ENCODE measurements at places on chromosomes 1 and 21.

DNA sequence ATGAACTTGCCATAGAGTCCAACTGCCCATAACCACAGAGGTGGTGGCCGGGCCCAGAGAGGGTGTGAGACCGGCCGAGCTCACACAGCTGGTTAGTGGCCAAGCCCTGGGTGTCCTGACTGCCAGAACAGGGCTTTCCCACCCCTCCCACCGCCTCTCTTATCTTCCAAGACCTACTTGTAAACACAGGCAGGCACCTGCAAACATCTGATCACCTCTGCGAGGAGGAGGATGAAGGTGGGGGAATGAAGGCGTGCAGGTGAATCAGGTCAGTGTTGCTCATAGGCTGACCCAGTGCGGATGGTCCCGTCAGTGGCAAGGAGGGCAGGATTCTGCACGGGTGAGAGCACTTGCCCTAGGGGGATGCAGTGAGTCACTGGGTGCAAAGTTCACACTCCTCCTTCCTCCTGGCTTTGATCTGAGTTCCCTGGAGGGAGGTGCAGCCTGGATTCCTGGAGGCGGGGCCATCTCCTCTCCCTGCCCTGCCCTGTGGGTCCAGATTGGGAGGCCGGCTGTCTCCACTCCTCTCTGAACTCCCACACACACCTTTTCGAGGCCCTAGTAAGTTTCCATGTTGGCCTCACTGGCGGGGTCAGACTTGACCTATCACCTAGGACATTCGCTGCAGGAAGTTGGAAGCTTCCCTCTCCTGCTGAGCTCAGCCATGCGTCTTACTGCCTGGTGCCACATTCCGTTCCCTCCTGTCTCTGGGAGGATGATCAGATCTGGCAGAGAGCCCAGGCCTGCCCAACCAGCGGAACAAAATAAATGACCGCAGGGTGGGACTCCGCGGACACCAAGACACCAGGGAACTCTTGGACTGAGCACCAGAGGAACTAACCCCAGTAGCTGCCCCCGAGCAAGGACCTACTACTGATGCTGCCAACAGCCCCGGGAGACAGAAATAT is 7.3 kb downstream of the UQCRHL start:
- DNase-seq: no peak

GRCh38 chr1:221494670-221495069 is 247.2 kb downstream of the DUSP10 start:
- no peak for DNase-seq

GRCh38 chr1:55233145-55233777 is 18.1 kb upstream of the USP24 start:
- no peak for DNase-seq

GRCh38 chr1:234217316-234217840 is 155.9 kb upstream of the COA6 start:
- DNase-seq: no peak

DNA sequence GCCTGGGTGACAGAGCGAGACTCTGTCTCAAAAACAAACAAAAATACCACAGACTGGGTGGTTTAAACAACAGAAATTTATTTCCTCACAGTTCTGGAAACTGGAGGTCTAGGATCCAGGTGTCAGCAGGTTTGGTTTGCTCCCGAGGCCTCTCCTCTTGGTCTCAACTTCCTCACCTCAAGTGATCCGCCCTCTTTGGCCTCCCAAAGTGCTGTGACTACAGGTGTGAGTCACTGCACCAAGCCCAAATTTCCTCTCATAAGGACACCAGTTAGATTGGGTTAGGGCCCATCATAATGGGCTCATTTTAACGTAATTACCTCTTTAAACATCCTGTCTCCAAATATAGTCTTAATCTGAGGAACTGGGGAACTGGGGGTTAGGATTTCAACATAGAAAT is 35.5 kb downstream of the MFSD2A start:
- DNase-seq: no peak

GRCh38 chr1:93588206-93588605 is 93.4 kb downstream of the BCAR3 start:
- no peak for DNase-seq

GRCh38 chr1:105083611-105084010 is 1333.9 kb downstream of the AMY1C start:
- DNase-seq: no peak

DNA sequence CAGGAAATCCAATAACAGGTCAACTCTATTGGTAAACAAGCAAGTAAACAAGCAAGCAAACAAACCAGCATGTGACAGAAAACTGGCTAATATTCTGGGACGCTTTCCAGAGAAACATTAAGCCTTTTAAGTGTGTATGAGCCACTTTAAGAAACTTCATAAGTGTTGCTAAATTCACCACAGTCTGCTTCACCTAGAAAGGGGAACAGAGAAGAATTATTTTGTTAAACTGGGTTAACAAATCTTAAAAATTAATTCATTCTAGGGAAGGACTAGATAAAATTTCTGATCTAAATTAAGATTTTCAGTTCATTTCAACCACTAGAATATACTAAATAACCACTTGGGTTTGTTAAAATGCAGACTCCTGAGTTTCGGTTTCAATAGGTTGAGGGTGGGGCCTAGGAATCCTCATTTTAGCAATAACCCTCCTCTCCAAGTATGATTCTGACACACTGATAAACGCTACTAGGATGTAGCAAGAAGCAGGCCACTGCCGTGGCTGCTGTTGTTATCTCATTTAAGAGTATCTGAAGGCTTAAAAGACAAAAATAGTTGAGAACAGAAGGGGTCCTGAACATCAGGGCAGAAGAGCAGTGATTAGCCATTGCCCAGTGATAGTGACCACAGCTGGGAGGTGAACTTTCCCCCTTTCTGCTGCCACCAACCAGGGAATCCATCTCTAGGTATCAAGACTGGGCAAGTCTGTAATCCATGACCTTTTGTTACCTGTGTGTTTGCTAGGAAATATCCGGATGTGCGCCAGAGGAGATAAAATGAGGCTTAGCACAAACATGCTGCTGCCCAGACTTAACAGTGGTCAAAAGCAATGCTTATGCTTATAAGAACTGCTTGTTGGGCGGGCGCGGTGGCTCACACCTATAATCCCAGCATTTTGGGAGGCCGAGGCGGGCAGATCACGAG is 11.2 kb downstream of the CREG1 start:
- DNase-seq: no peak

- DNase-seq: no peak
Measured at GRCh38 chr1:178485541-178485981, 11.2 kb downstream of the CLEC20A start.

DNA sequence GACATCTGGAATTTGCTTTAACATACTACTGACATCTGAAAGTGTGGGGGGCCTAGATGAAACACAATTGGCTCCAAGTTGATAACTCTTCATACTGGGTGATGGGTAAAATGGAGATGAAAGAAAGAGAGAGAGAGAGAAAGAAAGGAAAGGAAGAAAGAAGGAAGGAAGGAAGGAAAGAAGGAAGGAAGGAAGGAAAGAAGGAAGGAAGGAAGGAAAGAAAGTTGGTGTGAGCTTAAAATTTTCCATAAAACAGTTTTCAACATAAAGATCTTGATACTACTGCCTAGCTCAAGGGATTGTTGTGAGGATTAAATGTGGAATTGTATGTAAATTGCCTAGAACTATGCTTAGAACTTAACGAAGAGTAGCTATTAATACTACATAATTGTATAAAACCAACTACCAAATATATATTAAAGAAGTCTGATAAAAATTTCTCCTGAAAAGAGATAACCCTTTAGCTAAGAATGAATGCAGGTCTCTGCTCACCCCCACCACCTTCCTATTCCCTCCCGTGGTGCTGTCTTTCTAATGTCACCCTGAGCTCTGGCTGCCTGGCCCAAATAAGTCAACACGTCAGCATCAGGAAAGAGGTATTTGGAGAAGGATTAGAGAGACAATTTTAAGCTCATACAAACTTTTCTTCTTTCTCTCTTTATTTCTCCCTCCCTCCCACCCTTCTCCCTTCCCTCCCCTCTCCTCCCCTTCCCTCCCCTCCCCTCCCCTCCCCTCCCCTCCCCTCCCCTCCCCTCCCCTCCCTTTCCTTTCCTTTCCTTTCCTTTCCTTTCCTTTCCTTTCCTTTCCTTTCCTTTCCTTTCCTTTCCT is 89.3 kb upstream of the SGIP1 start:
- DNase-seq: no peak

DNA sequence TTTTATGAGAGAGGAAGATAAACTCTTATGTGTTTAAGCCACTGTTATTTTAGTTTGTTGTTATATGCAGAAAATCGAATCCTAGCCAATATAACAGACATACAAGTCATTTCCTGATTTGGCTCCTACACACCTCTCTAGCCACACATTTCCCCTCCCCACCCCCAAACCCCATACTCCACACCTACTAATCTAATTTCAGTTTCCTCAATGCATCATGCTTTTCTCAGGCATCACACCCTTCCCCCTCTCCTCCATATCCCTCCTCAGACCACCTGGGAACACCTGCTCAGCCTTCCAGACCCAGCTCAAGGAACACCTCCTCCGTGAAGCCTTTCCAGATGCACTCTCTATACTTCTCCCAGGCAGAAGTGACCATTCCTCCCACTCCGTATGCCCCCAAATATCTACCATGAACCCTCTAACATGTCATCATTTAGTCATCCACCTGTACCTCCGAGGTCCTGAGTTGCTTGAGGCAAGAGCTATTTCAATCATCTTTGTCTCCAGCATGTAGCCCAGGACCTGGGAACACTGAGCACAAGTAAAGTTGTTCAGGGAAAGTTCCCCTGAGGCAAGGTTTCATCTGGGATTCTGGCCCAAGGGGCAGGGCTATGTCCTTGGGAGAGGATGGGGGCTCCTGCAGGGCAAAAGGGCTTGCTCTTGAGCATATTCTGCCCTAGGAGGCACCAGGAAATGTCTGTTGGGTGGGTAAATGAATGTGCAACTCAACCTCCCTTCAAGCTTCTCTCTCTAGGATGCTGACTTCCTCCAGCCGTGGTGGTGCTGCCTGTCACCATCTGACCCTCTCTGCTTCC is 126.8 kb downstream of the HIVEP3 start:
- no peak for DNase-seq

DNA sequence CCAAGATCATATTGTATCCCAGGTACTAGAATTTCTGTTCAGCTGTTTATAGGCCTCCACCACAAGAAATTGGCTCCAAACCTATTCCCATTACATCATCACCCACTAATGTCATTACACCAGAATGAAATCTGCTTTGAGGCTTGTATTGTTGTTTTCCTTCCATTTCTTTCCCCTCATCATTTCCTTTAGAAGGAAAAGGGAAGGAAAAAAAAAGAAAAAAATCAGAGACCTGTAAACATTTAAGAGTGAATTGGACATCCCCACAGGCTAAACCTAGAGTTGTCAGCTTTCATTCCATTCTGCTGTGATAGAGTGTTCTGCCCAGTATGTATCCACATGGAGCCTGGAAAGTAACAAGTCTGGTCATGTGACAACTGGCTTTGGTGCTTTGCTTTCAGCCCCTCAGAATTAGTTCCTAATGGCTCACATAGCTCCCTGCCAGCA is 44.6 kb downstream of the NFYC start:
- no peak for DNase-seq

DNA sequence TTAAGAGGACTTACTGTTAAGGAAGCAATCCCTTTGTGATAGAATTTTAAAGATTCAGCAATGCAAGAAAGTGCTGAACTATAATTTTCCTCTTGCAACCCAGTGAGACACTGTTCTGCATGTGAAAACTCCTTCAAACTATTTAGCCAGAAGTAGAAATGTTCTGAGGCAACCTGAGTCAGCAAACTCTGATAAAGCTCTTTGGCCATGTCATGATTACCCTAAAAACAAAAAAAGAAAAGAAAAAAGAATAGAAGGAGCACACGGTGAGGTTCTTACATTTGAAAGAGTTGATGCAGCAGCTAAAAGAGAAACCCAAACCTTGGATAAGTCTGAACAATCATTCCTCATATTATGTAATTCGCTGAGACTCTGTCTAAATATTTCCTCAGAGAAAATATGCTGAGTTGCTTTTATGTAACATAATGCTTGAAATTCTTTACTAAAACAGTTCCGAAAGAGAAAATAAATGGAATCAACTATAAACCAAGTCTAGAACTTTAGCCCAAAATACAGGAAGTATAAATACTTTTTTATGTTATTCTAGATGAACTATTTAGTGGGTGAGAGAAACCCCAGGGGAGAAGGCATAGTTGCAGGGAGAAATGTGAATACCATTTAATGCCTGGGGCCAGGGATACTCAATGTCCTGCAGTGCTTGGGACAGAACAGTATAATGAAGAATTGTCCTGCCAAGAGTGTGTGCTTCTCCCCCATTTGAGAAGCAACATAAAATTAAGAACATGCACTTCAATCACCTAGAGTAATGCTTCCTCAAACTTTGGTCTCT is 60.0 kb downstream of the INTS7 start:
- DNase-seq: no peak

DNA sequence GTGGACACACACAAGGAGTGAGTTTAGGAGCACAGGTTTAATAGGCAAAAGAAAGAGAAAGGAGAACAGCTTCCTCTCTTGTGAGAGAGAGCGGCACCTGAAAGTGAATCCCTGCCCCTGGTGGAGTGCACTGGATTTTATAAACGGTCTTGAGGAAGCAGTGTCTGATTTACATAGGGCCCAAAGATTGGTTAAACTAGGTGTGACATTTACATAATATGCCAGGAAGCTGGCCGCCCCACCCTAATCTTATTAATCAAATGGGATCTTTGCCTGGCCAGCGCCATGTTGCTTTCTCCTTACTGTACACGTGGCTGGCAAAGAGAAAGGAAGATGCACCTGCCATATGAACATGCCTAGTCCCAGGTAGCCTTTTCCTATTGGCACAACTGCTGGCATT is 38.7 kb downstream of the CFH start:
- DNase-seq: peak; percentile 27

- DNase-seq: no peak
Measured at GRCh38 chr1:154802336-154802969, 67.6 kb downstream of the KCNN3 start.

GRCh38 chr1:8969937-8970336 is 24.3 kb downstream of the CA6 start:
- DNase-seq: no peak

DNA sequence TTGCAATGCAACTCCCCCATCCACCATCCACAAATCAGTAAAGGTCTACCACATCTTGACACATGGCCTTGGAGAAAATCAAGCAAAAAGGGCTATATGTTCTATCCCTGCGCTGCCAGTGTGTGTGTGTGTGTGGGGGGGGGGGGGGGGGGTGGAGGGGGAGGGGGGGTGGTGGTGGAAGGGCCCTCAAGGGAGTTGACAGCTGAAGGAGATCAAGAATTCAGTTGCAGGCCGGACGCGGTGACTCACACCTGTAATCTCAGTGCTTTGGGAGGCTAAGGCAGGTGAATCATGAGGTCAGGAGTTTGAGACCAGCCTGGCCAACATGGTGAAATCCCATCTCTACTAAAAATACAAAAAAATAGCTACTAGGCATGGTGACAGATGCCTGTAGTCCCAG is 37.6 kb upstream of the CLIC4 start:
- DNase-seq: no peak

GRCh38 chr1:209326831-209327230 is 256.7 kb upstream of the CAMK1G start:
- no peak for DNase-seq

GRCh38 chr1:244353551-244354091 is 98.1 kb downstream of the ADSS2 start:
- no peak for DNase-seq

DNA sequence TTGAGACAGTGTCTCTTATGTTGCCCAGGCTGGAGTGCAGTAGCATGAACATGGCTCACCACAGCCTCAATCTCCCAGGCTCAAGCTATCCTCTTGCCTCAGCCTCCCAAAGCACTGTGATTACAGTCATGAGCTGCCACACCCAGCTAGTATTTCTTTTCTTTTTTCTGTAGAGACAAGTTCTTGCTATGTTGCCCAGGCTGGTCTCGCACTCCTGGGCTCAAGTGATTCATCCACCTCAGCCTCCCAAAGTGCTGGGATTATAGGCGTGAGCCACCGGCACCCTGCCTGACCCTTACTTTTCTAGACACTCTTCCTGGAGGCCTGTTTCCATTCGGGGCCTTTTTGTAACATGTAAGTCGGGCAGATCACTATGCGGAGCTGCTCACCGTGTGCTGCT is 30.1 kb upstream of the SRP9 start:
- no peak for DNase-seq

Data from NCI-H2227 treated with DMSO at 0.1 percent for 48 hours (cell line).